Adipocyte (in vitro differentiated cells): ENCODE measurements at places on chromosomes 7 and 10.

DNA sequence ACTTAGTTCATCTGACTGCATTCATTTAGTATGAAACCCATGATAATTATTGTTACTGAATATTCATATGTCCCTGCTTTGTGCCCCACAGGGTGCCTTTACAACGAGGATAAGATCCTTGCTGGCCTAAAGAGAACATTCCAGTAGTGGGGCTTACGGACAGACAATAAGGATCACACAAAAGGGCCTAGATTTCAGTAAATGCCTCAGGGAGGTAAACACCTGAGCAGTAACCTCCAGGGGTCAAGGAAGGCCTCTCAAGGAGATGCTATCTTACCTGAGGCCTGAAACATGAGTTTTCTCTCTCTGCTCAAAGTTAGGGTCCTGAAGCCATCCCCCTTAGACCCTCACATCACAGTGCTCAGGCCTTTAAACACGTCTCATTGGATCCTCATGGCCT is 228.7 kb downstream of the TCF7L2 start:
- no peak for DNase-seq

GRCh38 chr7:84744385-84744784 is 442.5 kb downstream of the SEMA3D start:
- peak; percentile 73 for DNase-seq

- DNase-seq, result peak; percentile 56
Measured at GRCh38 chr7:135670179-135670578, 7.9 kb downstream of the STMP1 start.

- DNase-seq, result no peak
Measured at GRCh38 chr10:23199768-23200511, 7.8 kb downstream of the PTF1A start.

DNA sequence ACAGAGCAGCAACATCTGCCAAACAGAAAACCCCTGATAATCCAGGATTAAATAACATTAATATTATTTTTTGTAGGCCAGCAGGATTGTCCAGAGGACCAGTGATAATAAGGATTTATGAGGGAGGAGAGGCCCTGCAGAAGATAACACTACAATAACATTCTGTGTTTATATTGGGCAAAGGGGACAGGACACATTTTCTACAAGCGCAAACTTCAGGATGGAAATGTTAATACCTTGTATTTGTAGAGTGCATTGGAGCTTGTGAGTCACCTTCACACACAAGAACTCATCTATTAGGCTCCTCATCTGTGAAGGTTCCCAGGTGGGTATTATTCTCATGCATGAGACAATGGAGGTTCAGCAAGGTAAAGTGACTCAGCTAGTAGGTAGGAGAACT is 51.0 kb downstream of the BAMBI start:
- DNase-seq, result no peak

GRCh38 chr10:3400348-3400747 is 227.8 kb upstream of the PITRM1 start:
- no peak for DNase-seq

- no peak for DNase-seq
Measured at GRCh38 chr7:106597751-106598546, 63.0 kb downstream of the CCDC71L start.

DNA sequence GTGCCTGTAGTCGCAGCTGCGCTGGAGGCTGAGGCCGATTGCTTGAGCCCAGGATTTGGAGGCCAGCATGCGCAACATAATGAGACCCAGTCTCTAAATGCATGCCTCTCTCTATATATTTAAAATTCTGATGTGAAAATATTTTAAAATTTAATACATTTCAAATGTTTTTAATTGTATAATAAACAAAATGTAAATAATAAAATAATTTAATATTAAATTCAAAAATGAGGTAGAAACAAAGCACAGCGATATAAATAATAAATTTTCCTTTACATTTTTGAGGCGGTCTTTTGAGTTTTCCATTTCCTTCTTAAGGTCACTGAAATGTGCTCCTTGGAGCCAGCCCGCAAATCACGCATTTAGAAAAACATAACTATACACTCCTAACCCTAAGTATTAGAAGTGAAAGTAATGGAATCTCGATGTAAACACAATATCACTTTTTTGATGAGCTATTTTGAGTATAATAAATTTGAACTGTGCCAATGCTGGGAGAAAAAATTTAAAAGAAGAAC is 523 bp upstream of the CDK1 start:
- DNase-seq, result no peak
